ENCODE measurements at places on chromosomes 6 and 20.

DNA sequence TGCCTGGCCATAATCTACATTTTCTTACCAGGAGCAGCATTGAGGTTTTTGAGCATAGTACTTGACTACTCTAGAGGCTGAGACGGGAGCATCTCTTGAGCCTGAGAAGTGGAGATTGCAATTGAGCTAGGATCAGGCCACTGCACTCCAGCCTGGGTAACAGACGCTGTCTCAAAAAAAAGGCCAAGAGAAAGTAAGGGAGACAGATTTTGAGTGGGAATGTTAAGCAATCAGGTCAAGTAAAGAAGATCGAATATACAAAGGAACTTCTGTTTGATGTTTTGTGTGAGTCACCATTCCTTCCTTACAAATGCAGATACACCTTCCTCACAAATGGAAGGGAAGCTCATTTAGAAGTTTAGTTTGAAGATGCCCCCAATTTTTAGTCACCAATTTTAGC, 4.4 kb downstream of the PNRC1 start:
- no peak overlapping the region for H3K4me3 ChIP-seq
- H3K4me1 ChIP-seq = peaks cover 38% of the 10 kb centered on the region
- no peaks in the 10 kb centered on the region for H3K27me3 ChIP-seq
- no peak overlapping the region for H3K27ac ChIP-seq

DNA sequence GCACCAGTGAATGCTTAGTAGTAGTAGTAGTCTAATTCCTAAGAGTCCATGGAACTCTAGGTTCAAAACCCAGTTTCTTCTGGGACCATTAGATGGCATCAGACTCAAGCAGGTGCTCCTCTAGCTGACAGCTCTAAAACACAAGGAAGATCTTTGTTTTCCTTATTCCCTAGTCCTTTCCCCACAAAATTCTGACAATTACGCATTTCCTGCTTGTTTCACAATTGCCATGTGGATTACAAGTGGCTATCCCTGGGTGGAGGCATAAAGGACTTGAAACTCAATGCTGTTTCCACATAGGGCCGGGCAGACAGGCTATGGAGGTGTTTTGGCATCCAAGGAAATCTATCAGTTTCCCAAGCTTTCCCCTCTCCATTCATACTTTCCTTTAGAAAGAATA, 9.2 kb upstream of the HLA-DOB start:
- H3K4me3 ChIP-seq = no peak overlapping the region
- no peaks in the 10 kb centered on the region for H3K4me1 ChIP-seq

GRCh38 chr20:671252-672030, 4.2 kb downstream of the SCRT2 start:
- no peak overlapping the region for H3K27ac ChIP-seq
- H3K4me1 ChIP-seq = peaks cover 11% of the 10 kb centered on the region
- H3K36me3 ChIP-seq = no peaks in the 10 kb centered on the region
- no peak for DNase-seq

DNA sequence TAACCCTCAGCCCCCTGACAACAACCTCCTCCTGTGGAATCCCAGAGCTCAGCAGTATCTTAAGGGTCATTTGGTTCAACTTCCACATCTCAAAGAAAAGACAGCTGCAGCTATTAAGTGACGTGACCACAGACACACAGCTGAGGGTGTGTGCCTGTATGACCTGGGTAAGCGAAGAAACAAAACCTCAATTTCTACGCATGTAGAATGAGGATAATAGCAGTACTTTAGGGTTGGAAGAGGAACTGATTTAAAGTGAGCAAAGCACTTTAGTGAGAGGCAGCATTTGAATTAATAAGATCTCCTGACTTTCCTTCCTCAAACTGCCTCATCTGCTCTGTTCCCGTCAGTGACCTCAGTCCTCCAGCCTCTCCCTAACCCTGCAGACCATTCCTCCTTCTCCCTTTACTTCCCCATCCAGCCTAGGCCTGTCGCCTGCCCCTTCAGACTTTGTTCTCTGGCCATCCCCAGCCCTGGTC, 6.8 kb upstream of the ARMC2 start:
- DNase-seq = no peak
- no peak overlapping the region for H3K4me3 ChIP-seq
- no peaks in the 10 kb centered on the region for H3K27me3 ChIP-seq
- H3K4me1 ChIP-seq = peaks cover 6% of the 10 kb centered on the region
- no peaks in the 10 kb centered on the region for H3K36me3 ChIP-seq

- H3K27me3 ChIP-seq = no peaks in the 10 kb centered on the region
- no peaks in the 10 kb centered on the region for H3K36me3 ChIP-seq
- peaks cover 11% of the 10 kb centered on the region for H3K4me1 ChIP-seq
- H3K27ac ChIP-seq = no peak overlapping the region
- DNase-seq = no peak
Observed at GRCh38 chr6:32200711-32201475, 8.4 kb upstream of the GPSM3 start.

GRCh38 chr20:22446613-22447446, 137.5 kb downstream of the FOXA2 start:
- no peaks in the 10 kb centered on the region for H3K36me3 ChIP-seq
- peaks cover 20% of the 10 kb centered on the region for H3K4me1 ChIP-seq
- H3K4me3 ChIP-seq = peak overlapping the region; percentile 11
- DNase-seq = no peak
- H3K27me3 ChIP-seq = no peaks in the 10 kb centered on the region

GRCh38 chr6:29294499-29294914, 7.0 kb upstream of the OR14J1 start:
- H3K36me3 ChIP-seq = no peaks in the 10 kb centered on the region
- H3K27ac ChIP-seq = no peak overlapping the region
- H3K27me3 ChIP-seq = no peaks in the 10 kb centered on the region
- no peak overlapping the region for H3K4me3 ChIP-seq
- no peak for DNase-seq

DNA sequence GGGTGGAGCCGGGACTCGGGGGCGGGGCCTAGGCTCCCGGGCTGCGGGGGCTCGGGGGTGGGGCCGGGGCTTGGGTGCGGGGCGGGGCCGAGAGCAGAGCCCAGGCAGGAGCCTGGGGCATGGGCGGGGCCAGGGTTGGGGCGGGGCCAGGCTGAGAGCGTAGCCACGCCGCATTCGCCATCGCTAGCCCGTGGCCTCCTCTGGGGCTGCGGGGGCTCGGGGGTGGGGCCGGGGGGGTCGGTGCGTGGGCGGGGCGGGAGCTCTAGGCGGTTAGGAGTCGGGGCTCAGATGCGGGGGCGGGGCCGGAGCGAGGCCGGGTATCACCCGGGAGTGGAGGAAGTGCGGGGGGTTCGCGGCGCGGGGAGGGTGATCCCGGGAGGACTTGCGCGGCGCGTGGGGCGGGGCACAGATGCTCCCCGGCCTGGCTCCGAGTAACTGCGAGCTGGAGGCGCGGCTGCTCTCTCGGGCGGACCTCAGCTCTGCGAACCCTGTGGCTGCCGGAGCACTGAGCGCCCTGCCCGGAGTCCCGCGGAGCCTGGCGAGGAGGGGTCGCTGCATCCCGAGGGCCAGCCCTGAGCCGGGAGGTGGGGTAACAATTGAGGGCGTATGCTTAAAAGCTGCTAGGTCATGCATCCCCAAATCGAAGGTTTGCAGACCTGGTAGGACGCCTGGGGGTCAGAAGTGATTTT, 434 bp upstream of the ECI2 start:
- H3K4me3 ChIP-seq = peak overlapping the region; percentile 54
- peaks cover 7% of the 10 kb centered on the region for H3K4me1 ChIP-seq
- peak; percentile 98 for DNase-seq
- H3K36me3 ChIP-seq = peaks cover 10% of the 10 kb centered on the region
- peak overlapping the region; percentile 61 for H3K27ac ChIP-seq

DNA sequence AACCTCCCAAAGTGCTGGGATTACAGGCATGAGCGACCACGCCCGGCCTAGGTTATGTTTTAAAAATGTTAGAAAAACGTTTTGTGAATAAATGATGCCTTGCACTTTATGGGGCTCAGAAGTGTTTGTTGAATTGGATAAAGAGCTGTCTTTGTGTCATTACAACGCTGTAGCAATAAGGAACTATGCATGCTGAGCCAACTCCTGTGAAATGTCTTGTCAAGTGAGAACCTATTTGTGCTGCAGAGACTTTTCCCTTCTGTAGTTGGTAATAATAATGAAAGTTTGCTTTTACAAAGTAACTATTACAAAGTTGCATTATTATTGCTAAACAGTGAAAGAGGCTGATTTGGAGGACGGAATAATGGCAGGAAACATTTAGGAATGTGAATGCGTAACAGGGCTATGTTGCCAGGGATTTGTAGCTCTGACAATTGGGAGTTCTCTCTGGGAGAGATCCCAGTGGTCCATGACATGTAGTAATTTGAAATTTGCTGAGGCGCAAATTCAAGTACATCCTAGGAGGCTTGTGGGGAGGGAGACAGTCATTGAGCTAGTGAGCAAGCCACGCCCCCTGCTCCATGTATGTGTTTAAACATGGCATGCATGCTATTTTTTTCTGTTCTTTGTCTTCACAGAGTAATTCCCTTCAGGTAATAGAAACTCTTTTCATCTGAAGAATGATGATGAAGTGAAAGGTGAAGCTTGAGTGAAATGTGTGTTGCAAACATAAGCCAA, 16.8 kb upstream of the BICRAL start:
- H3K4me1 ChIP-seq = no peaks in the 10 kb centered on the region
- H3K36me3 ChIP-seq = peaks cover 5% of the 10 kb centered on the region
- H3K4me3 ChIP-seq = no peak overlapping the region

GRCh38 chr6:12474167-12475140, 184.3 kb downstream of the EDN1 start:
- no peaks in the 10 kb centered on the region for H3K4me1 ChIP-seq
- H3K27ac ChIP-seq = no peak overlapping the region
- H3K36me3 ChIP-seq = no peaks in the 10 kb centered on the region
- no peaks in the 10 kb centered on the region for H3K27me3 ChIP-seq
- no peak overlapping the region for H3K4me3 ChIP-seq

GRCh38 chr6:127383988-127384387, 40.6 kb upstream of the ECHDC1 start:
- no peak overlapping the region for H3K27ac ChIP-seq
- H3K4me1 ChIP-seq = peaks cover 7% of the 10 kb centered on the region
- H3K4me3 ChIP-seq = no peak overlapping the region
- H3K27me3 ChIP-seq = no peaks in the 10 kb centered on the region

- no peaks in the 10 kb centered on the region for H3K27me3 ChIP-seq
- H3K4me3 ChIP-seq = no peak overlapping the region
- no peaks in the 10 kb centered on the region for H3K36me3 ChIP-seq
- H3K27ac ChIP-seq = no peak overlapping the region
- no peaks in the 10 kb centered on the region for H3K4me1 ChIP-seq
Observed at GRCh38 chr20:32070690-32071213, 18.7 kb downstream of the HCK start.

GRCh38 chr6:36586606-36587005, 7.6 kb upstream of the SRSF3 start:
- no peaks in the 10 kb centered on the region for H3K27me3 ChIP-seq
- no peaks in the 10 kb centered on the region for H3K36me3 ChIP-seq
- DNase-seq = no peak
- H3K27ac ChIP-seq = no peak overlapping the region

DNA sequence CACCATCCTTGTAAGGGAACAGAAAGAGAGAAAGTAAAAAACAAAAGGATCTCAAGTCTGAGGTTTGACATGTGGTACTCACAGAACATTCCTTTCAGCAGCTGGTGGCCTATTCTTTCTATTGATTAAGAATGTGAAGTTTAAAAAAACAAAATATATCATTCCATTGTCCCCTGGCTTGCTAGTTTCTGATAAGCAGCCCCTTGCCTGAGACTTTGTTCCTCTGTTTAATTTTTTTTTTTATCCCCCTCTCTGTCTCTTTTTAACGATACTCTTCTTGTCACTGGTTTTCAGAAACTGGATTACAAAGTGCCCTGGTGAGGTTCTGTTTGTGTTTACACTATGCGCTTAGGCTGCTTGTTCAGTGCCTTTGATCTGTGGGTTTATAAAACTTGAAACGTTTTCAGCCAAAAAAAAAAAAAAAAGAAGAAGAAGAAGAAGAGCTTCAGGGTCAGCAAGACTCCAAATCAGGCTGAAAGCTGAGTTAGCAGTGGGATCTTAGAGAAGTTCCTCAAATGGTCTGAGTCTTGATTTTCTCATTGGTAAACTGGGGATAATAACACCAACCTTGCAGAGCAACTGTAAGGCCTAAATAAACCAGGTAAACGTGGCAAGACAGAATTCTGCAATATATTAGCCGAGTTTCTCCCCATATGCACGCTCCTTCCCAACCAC, 45.1 kb upstream of the SLC22A23 start:
- no peaks in the 10 kb centered on the region for H3K36me3 ChIP-seq
- no peak overlapping the region for H3K4me3 ChIP-seq
- H3K27me3 ChIP-seq = no peaks in the 10 kb centered on the region
- no peak for DNase-seq
- H3K4me1 ChIP-seq = no peaks in the 10 kb centered on the region

DNA sequence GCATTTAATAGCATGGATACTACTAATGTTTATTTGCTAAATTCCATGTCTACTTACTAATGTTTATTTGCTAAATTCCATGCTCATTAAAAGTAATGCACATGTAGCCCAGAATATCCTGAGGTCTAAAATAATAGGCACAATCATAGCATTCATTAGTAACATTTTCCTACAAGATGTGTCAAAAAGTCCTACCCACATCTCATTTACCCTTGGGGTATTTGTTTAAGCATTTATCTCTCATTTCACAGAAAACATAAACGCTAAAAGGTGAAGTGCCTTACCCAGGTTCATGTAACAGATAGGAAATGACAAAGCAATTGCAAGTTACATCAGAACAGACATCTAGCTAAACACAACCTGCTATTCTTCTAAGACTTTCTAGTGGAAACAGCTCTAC, 457.1 kb downstream of the HACE1 start:
- H3K27ac ChIP-seq = no peak overlapping the region
- H3K4me3 ChIP-seq = no peak overlapping the region
- H3K4me1 ChIP-seq = no peaks in the 10 kb centered on the region
- no peaks in the 10 kb centered on the region for H3K36me3 ChIP-seq
- no peaks in the 10 kb centered on the region for H3K27me3 ChIP-seq

GRCh38 chr20:63061771-63062100, 55.0 kb upstream of the BHLHE23 start:
- peak; percentile 19 for DNase-seq
- H3K36me3 ChIP-seq = no peaks in the 10 kb centered on the region
- no peaks in the 10 kb centered on the region for H3K4me1 ChIP-seq
- H3K4me3 ChIP-seq = no peak overlapping the region
- no peak overlapping the region for H3K27ac ChIP-seq
- peaks cover 65% of the 10 kb centered on the region for H3K27me3 ChIP-seq

- DNase-seq = no peak
- no peaks in the 10 kb centered on the region for H3K36me3 ChIP-seq
- H3K4me3 ChIP-seq = no peak overlapping the region
Observed at GRCh38 chr20:17298171-17298570, 71.3 kb downstream of the PCSK2 start.

DNA sequence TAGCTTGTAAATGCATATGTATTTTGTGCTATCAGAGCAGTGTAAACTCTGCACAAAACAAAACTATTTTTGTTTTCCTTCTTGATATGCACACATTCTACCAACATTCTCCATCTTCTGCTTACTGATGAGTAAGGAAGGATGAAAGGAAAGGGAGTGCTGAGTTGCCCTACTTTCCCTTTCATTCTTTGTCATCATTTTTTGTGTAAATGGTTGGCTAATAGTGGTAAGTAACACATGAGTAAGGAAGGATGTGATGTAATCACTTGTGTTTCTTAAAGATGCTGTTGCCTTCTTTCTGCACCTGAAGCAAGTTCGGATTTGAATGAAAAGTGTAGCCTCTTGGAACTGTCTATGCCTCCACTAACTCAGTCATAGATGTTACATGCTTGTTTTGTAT, 4.6 kb upstream of the REV3L start:
- peaks cover 13% of the 10 kb centered on the region for H3K4me1 ChIP-seq
- no peak for DNase-seq
- peaks cover 2% of the 10 kb centered on the region for H3K36me3 ChIP-seq
- H3K27me3 ChIP-seq = no peaks in the 10 kb centered on the region
